D721Med (cell line): ENCODE measurements at places on chromosomes 13 and 19.

DNA sequence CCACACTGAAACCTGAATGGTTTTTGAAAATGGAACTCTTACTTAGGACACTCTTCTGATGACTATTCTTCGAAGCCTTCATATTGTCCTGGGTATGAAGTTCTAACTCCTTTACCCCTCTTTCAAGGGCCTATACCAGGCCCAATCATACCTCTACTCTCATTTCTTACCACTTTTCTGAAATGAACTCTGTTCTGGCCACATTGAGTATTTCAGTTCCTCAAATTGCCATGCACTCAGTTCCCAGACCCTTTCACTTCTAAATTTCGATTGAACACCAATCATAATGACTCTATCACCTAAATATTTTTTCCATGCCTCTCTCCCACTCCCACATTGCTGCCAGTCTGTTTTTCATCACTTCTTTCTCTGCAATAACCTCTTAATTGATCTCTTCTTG is 53.7 kb downstream of the LACC1 start:
- DNase-seq, result no peak

DNA sequence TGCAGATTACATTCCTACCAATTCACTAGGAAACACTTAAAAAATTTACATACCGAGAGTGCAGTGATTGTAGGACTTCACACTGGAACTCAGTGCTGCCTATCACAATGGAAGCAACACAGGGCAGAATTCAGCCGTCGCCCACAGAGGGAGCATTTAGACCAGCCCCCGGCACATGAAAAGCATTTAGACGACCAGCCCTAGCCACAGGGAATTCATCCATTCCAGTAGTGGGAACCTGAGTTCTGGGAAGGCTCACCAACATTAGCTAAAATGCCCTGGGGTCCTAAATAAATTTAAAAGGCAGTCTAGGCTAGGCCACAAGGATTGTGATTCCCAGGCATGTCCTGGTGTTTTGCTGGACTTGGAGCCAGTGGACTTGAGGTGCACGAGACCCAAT is 155.2 kb downstream of the LIG4 start:
- DNase-seq, result no peak

- no peak for DNase-seq
Observed at GRCh38 chr19:15937771-15938170, 3.4 kb upstream of the CYP4F11 start.

- DNase-seq, result no peak
Observed at GRCh38 chr13:61975001-61975400, 559.4 kb upstream of the PCDH20 start.

- no peak for DNase-seq
Observed at GRCh38 chr13:109151696-109152095, 522.3 kb downstream of the MYO16 start.

GRCh38 chr19:54162241-54162805 is 2.8 kb upstream of the LENG1 start:
- no peak for DNase-seq

- peak; percentile 43 for DNase-seq
Observed at GRCh38 chr19:53192771-53193534, at the start of gene ZNF665. TSS of gene ZNF665 (minus strand) at chr19:53193358. CDS start at chr19:53182898, 10,460 bp downstream.
